Left forelimb (tissue), 1 donor: ENCODE measurements at places on chromosomes 12 and 14.

DNA sequence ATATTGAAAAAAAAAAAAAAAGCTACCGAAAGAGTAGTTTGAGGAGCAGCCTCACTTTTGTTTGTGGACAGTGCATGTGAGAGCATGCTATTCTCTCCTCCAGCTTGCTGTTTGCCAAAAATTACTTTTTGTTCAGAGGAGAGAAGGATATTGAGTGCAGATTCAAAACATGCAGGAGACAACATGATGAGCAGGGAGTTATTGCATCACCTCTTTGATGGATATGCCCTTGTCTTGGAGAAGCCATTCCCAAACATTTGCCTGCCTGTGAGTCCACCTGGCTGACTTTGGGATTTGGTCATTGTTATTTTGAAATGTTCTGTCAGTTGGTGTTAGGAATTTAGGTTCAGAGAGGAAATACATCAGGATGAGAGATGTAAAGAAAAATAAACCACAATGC is 2.4 kb downstream of the C12orf75 start:
- DNase-seq, result no peak

GRCh38 chr12:103955811-103956508 is 9.7 kb upstream of the TDG start:
- no peak for DNase-seq

DNA sequence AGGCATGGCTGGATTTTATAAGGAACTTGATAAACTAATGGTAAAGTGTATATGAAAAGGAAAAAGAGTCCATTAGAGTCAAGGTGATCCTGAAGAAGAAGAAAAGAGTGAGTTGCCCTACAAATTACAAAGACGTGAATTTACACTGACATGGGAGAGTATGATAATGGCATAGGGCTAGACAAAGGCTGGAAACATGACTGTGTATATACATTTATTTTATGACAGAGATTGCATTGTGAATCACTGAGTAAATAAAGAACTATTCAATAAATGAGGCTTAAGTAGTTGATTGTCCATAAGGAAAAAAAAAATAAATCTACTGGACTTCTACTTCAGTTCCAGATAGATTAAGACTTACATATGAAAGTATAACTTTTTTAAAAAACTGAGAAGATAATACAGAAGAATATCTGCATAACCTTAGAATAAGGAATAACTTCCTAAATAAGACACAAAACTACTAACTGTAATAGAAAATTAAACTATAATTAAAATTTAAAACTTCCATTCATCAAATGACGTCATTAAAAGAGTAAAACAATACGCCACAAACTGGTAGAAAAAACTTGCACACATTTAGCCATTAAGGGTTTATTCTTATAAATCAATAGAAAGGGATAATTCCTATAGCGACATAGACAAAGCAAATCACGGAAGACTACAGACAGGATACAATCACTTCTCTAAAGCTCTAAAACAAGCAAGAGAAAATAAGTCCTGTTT is 278.5 kb downstream of the NOVA1 start:
- DNase-seq, result no peak

DNA sequence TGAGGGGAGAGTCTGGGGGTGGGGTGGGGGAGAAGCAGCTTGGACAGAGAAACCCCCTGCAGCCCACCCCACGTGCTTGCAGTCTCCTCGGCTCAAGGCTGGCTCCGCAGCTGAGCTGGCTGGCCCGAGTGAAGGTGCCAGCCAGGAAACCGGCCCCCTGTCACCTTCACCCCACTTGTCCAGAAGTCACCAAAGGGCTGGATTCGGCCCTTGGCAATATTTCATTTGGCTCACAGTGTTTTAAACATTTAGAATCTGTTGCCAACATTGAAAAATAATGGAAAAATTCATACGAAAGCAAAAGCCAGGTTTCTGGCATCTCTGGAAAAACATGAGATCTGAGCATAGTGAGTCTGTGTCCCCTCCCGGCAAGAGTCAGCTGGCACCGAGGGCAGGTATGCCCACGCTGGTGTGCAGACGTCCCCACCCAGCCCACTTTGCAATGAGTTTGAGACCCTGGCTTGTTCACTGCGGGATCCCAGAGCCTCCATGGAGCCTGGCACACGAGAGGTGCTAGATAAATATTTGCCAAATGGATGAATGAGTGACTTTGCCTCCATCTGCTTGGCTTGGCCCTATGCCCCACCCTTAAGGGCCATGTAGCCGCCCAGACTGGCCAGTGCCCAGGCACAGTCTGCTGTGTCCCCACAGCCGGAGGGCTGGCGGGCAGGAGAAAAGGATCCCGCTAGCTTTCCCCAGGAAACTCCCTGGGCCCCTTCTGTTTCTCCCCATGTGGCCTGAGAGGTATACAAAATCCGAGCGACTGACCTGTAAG is 18.2 kb downstream of the MSI1 start:
- no peak for DNase-seq

DNA sequence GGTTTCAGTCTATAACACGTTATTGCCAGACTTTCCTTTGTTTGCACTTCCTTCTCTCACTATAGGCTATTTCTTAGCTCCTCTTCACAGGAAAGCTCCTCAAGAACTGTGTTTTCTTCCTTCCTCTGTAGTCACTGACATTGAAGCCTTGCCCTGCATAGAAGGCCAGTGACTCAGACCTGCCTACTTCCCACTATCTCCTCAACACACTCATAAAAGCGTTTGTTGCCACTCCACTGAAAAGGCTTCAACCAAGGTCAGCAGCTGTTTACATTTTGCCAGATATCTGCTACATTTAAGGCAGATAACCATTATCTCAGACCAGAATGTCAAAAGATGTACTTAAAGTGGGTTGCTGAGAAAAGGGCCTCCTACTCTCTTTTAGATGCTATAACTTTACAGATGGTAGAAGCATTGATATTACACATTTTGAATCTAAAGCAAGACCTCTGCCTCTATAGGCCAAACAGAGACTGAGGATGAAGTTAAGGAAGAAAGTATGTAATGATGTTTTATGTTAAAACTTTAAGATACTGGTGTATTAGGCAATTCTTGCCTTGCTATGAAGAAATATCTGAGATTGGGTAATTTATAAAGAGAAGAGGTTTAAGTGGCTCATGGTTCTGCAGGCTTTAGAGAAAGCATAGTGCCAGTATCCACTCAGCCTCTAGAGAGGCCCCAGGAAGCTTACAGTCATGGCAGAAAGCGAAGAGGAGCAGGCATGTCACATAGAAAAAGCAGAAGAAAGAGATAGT is 233.3 kb upstream of the FLRT2 start:
- no peak for DNase-seq

DNA sequence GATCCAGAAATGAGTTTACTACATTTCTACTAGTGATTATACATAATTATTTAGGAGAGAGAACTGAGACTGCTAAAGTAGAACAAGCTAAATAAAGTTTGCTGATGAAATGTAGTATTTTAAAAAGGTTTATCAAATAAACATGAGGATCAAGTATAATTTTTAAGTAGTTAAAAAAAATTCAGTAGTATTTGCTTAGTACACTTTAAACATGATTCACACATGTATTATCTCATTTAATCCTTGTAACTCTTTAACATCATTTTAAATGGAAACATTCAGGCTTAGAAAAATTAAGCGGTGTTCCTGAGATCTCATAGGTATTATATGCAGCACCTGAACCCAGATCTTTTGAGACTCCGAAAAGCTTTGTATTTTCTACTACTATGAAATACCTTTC is 8.7 kb downstream of the SNW1 start:
- no peak for DNase-seq

GRCh38 chr14:100271247-100271939 is 32.4 kb downstream of the YY1 start:
- DNase-seq, result no peak

- no peak for DNase-seq
Observed at GRCh38 chr12:50132505-50133135, 20.6 kb downstream of the COX14 start.

- no peak for DNase-seq
Observed at GRCh38 chr14:21748869-21749303, 75.3 kb upstream of the OR4E1 start.

GRCh38 chr12:24814379-24815113 is 134.4 kb downstream of the BCAT1 start:
- DNase-seq, result no peak

DNA sequence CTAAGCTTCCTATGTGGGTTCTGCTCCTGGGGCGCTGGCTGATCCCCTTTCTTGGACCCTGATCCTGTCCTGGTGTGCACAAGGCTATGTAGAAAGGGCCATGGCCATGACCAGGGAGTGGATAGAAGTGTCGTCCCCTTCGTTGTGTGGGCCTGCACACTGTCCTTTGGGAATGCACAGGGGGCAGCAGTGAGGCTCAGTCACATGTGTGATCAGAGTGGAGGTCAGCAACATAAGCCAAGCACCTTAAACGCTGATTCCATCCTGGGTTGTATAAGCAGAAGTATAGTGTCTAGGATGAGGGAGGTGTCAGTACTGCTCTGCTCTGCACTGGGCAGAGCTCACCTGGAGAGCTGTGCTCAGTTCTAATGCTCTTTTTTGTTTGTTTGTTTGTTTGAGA is 48.4 kb downstream of the ESRRB start:
- no peak for DNase-seq
